ENCODE measurements at places on chromosomes 2 and 18. TPM values are rescaled to one million over a fixed set of nuclear protein-coding genes. Genes with fewer than 3 reads are reported as not detected.

Gene CARF
- 13.1 TPM for total RNA-seq

Gene CDK5R2
- 6.2 TPM for total RNA-seq

Gene CCDC102B
- 3.1 TPM for total RNA-seq

Gene CASP8
- total RNA-seq = 5.0 TPM

Gene EVX2
- not detected for total RNA-seq

Gene FER1L5
- 1.0 TPM for total RNA-seq

Gene NETO1
- total RNA-seq = 52.4 TPM

Gene MAPK4
- 16.3 TPM for total RNA-seq

Gene TCF23
- not detected for total RNA-seq

Gene RESP18
- not detected for total RNA-seq

Gene ZDBF2
- total RNA-seq = 41.4 TPM

Gene CAPN14
- total RNA-seq = 0.50 TPM

Gene PAIP2B
- total RNA-seq = 23.9 TPM

Gene CACNB4
- 2.3 TPM for total RNA-seq

Gene SIX3
- not detected for total RNA-seq

DNA sequence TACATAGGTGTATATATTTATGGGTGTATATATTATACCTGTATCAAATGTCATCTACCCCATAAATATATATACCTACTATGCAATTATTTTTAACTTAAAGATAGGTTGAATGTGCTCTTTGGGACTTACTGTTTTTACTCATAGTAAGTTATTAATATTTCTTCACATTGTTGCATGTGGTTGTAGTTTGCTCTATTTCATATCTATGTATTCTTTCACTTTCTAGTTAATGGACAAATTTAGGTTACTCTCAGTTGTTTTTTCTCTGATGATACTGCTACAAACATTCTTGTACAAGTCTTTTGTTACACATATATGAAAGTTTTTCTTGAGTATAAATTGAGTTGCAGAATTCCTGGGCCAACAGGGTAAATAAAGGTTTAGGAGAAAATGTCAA is 601.8 kb upstream of the ID2 start:
- no peaks in the 10 kb centered on the region for H3K36me3 ChIP-seq
- no peak overlapping the region for H3K27ac ChIP-seq
- H3K27me3 ChIP-seq = no peaks in the 10 kb centered on the region

GRCh38 chr18:13623348-13623747 is 103.0 kb downstream of the FAM210A start:
- H3K27me3 ChIP-seq = peaks cover 3% of the 10 kb centered on the region
- no peak for DNase-seq
- no peak overlapping the region for H3K27ac ChIP-seq
- H3K4me1 ChIP-seq = peaks cover 4% of the 10 kb centered on the region
- H3K36me3 ChIP-seq = no peaks in the 10 kb centered on the region
- H3K4me3 ChIP-seq = no peak overlapping the region

DNA sequence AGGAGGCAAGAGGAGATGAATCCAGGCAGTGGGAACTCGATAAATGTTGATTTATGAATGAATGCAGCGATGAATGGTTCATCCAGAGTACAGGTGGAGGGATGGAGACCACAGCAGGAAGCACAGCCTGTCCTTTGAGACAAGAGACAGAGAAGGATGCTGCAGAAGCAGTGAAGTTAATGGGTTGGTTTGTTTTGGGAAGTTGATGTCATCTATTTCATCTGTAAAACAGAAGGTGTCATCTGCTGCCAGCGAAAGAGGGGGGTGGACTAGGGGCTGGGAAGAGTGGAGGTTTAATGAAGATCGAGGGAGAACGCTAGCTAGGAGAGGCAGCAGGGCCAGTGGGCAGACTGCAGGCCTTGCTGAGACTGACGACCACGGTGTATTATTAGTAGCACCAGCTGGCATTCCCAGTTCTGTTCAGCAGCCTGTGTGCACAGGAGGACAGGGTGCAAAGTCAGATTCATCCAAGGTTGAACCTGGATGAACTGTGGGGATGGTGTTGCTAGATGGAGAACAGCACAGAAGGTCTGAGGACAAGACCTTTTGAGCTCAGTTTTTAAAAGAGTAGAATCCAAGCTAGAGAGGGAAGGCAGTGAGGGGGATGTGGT is 120.3 kb upstream of the CAPN13 start:
- no peak overlapping the region for H3K4me3 ChIP-seq
- peaks cover 2% of the 10 kb centered on the region for H3K4me1 ChIP-seq
- H3K27me3 ChIP-seq = peaks cover 9% of the 10 kb centered on the region
- H3K36me3 ChIP-seq = no peaks in the 10 kb centered on the region
- DNase-seq = no peak

DNA sequence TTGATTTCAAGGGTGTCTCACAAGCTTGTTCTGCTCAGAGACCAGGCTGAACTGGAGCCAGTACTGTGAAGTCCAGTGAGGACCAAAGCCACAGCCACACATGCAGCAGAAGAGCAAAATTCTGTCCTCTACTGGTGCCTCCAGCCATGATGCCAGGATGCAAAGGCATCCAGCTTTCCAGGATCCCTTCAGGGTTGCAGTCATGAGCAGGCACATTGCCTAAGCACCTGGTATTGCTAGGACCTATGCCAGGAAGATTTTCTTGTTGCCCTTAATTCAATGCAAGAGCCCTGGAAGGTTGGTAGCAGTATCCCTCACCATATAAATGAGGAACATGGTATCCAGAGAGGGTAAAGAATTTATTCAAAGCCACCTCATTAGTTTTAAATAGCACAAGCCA is 78.9 kb upstream of the CYRIA start:
- no peaks in the 10 kb centered on the region for H3K36me3 ChIP-seq
- H3K27me3 ChIP-seq = peaks cover 17% of the 10 kb centered on the region
- DNase-seq = no peak
- H3K27ac ChIP-seq = no peak overlapping the region

- no peak overlapping the region for H3K27ac ChIP-seq
- peaks cover 13% of the 10 kb centered on the region for H3K27me3 ChIP-seq
- H3K4me3 ChIP-seq = no peak overlapping the region
- no peaks in the 10 kb centered on the region for H3K4me1 ChIP-seq
These were observed 25.6 kb upstream of the CYRIA start for GRCh38 chr2:16691261-16691660.

DNA sequence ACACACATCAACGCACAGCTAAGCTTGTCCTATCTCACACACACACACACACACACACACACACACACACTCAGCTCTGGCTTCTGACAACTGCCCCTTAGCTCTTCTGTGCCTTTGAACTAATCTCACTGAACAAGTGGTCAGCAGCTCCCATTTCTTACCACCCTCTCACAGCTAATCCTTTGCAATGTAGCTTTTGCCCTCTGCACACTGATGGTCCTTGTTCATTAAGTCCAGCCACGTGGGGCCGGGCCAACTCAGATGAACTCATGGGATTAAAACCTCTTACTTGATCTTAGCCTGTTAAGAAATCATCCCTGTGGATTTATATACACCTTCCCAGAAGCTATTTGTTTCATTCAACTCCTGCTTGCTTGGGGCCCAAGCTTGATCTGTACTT is 36.6 kb downstream of the DPYSL5 start:
- DNase-seq = no peak
- H3K27ac ChIP-seq = no peak overlapping the region
- H3K4me1 ChIP-seq = no peaks in the 10 kb centered on the region
- no peaks in the 10 kb centered on the region for H3K27me3 ChIP-seq
- H3K4me3 ChIP-seq = no peak overlapping the region
- no peaks in the 10 kb centered on the region for H3K36me3 ChIP-seq

GRCh38 chr2:176415937-176416499 is 146.8 kb downstream of the MTX2 start:
- no peak overlapping the region for H3K4me3 ChIP-seq
- no peak for DNase-seq
- peaks cover 10% of the 10 kb centered on the region for H3K4me1 ChIP-seq
- no peaks in the 10 kb centered on the region for H3K36me3 ChIP-seq
- H3K27ac ChIP-seq = no peak overlapping the region

GRCh38 chr2:102114290-102114721 is 28.2 kb upstream of the IL1R1 start:
- peaks cover 8% of the 10 kb centered on the region for H3K4me1 ChIP-seq
- H3K27me3 ChIP-seq = peaks cover 5% of the 10 kb centered on the region
- no peaks in the 10 kb centered on the region for H3K36me3 ChIP-seq
- H3K4me3 ChIP-seq = no peak overlapping the region
- no peak for DNase-seq
- no peak overlapping the region for H3K27ac ChIP-seq

DNA sequence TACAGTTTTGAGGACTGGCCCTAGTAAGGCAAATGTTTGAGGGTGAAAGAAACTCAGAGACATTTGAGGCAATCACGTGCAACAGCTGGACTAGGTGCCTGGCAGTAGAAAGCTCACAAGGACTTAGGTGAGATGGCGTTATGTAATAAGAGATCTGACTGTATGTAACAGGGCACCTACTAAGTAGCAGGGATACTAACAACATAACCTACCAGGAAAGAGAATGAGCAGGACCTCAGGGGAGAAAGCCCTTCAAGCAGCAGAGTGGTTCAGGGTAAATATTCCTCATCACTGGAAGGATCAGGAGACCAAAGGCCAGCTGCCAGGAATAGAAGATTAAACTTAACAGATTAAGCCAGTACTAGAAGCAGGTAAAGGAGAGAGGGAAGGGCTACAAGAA is 53.4 kb downstream of the ARHGAP15 start:
- H3K4me1 ChIP-seq = no peaks in the 10 kb centered on the region
- no peak overlapping the region for H3K4me3 ChIP-seq
- no peaks in the 10 kb centered on the region for H3K27me3 ChIP-seq
- no peak overlapping the region for H3K27ac ChIP-seq
- no peak for DNase-seq
- peaks cover 3% of the 10 kb centered on the region for H3K36me3 ChIP-seq

DNA sequence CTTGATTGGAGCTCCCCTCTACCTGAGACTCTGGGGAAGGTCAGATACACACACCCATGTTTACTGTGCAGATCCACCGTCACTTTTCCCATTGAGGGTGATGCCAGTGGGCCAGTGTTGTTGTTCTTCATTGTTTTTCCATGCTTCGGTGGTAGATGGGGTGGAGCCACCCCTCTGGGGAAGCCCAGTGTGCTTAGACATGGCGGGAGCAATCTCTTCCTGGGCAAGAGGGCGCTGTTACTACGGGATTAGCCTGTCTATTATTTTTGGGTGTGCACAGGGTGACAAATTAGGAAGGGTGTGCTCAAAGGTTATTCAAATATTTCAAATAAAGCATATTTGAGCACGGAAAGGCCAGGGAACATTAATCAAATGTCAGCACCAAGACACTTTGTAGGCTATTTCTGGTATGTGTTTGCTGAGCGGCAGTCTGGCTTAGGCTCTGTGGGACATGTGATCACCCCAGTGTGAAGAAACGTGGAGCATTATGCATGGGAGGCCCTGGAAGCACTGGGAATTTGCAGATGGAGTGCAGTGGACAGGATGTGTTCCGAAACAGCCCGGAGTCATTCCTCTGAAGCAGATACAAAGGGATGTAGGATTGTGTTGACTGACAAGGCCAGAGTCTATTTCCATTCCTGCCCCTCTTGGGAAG is 34.8 kb upstream of the SMIM21 start:
- peaks cover 16% of the 10 kb centered on the region for H3K36me3 ChIP-seq
- H3K27me3 ChIP-seq = no peaks in the 10 kb centered on the region
- DNase-seq = no peak
- H3K27ac ChIP-seq = peak overlapping the region; percentile 8
- H3K4me1 ChIP-seq = peaks cover 13% of the 10 kb centered on the region

DNA sequence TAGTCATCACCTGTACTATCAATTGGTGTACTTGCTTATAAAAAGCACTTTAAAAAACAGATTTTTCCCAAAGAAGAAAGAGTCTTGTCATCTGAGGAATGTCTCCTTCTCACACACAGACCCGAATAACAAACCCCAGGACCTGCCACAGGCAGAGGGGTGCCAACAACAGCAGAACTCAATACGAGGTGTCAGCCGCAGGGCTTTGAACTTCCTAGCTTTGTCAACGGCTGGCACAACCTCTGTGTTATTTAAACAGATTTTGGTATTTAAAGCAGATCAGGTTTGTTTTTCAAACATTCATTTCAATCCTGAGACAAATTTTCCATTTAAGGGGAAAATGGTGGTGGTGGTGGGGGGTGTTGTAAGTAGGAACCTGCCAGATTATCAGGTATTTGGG is 138.4 kb upstream of the RIOK3 start:
- H3K27ac ChIP-seq = no peak overlapping the region
- H3K27me3 ChIP-seq = no peaks in the 10 kb centered on the region
- H3K4me1 ChIP-seq = no peaks in the 10 kb centered on the region
- H3K4me3 ChIP-seq = no peak overlapping the region
- H3K36me3 ChIP-seq = no peaks in the 10 kb centered on the region

GRCh38 chr2:52639692-52640091 is 1127.9 kb upstream of the CHAC2 start:
- no peaks in the 10 kb centered on the region for H3K4me1 ChIP-seq
- H3K4me3 ChIP-seq = no peak overlapping the region
- no peak overlapping the region for H3K27ac ChIP-seq
- no peak for DNase-seq
- H3K36me3 ChIP-seq = no peaks in the 10 kb centered on the region

GRCh38 chr2:179595284-179595683 is 266.1 kb downstream of the ZNF385B start:
- no peaks in the 10 kb centered on the region for H3K36me3 ChIP-seq
- no peaks in the 10 kb centered on the region for H3K4me1 ChIP-seq
- DNase-seq = no peak
- H3K27ac ChIP-seq = no peak overlapping the region
- H3K27me3 ChIP-seq = no peaks in the 10 kb centered on the region

DNA sequence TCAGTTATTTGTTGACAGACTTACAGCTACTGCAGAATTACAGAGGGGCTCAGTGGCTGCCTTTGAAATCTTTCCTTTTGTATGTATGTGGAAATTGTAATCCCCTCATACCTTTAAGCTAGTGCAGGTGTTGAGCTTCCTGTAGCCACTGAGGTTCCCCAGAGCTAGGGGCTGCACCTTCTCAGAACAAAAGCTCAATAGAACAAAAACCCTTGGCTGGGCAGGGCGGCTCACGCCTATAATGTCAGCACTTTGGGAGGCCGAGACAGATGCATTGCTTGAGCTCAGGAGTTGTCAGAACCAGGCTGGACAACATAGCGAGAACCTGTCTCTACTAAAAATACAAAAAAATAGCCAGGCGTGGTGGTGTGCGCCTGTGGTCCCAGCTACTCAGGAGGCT is 41.3 kb upstream of the CHMP1B start:
- DNase-seq = no peak
- H3K27ac ChIP-seq = no peak overlapping the region
- no peak overlapping the region for H3K4me3 ChIP-seq
- no peaks in the 10 kb centered on the region for H3K27me3 ChIP-seq

GRCh38 chr2:113873867-113874266 is 16.0 kb upstream of the ACTR3 start:
- no peak overlapping the region for H3K4me3 ChIP-seq
- no peak overlapping the region for H3K27ac ChIP-seq
- H3K4me1 ChIP-seq = peaks cover 3% of the 10 kb centered on the region

- H3K36me3 ChIP-seq = no peaks in the 10 kb centered on the region
- H3K27me3 ChIP-seq = peaks cover 32% of the 10 kb centered on the region
- no peak overlapping the region for H3K4me3 ChIP-seq
- H3K27ac ChIP-seq = no peak overlapping the region
- H3K4me1 ChIP-seq = peaks cover 6% of the 10 kb centered on the region
- DNase-seq = no peak
These were observed 3.1 kb upstream of the ARID5A start for GRCh38 chr2:96533292-96534073.

DNA sequence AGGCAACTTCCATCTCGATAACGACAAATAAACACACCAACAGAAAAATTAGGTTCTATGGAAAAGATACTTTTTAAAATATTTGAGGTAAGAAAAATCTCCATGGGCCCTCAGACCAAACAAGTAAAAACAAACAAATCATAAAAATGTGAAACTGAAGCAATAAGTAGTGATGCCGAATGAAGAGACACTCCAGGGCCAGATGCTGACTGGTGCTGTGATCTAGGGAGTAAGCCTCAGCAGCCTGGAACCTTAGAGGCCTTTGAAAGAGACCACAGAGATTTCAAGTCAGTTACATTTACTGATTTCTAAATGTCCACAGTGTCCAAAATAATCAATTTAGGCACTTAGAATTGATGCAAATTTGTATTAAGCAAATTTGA is 1144.7 kb downstream of the CNTNAP5 start:
- H3K36me3 ChIP-seq = no peaks in the 10 kb centered on the region
- no peak overlapping the region for H3K4me3 ChIP-seq
- peaks cover 3% of the 10 kb centered on the region for H3K27me3 ChIP-seq
- no peak for DNase-seq
